ENCODE measurements at places on chromosomes 4 and X.
A peak's percentile ranks its signal among the peaks of the same experiment; 100 is the strongest.

GRCh38 chr4:151218343-151218742 lies 58.6 kb upstream of the PRSS48 start:
- peak; percentile 33 for DNase-seq

GRCh38 chr4:15547392-15547791 lies 77.7 kb downstream of the CC2D2A start:
- no peak for DNase-seq

DNA sequence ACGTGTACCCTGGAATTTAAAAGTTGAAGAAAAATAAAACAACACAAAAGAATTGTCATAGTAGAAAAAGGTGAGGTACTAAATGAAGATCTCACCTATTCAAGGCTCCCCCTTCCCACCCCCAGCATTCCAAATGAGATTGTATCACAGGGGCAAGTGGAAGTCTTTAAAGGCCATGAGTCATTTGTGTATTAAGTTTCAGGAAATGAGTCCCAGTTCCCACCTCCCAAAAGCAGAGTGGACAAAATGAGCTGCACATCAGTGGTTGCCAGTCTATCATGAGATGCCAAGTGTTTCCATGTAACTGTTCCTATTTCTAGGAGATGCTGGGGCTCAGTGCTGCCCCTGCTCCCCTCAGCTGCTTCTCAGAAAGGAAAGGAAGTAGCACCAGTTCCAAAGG lies 20.1 kb downstream of the ARHGEF9 start:
- DNase-seq, result peak; percentile 16

- DNase-seq, result peak; percentile 75
These were observed 310.4 kb downstream of the SPRY1 start for GRCh38 chr4:123706973-123707372.

DNA sequence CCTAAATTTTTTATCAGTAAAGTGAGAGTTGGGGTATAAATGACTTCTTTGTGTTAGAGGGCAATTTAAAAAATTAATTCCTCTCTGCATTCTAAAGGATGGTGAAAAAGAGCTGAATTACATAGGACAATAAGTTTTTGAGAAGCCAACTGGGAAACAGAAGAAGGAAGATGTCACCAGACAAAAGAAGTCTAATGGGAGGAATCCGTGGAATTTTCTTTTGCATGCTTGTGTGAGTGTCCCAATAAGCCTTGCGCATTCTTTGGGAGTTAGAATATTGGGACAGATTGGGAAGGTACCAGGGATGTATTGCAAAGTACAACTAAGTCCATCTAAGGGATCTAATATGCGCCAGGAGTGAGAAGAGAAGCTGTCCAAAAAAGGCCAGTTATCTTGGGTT lies 35.1 kb upstream of the NR3C2 start:
- DNase-seq, result no peak
